Endodermal cell (in vitro differentiated cells): ENCODE measurements at places on chromosomes 2 and 18. TPM values are rescaled to one million over a fixed set of nuclear protein-coding genes. Genes with fewer than 3 reads are reported as not detected.

Gene ATP6V1C2
- 0.26 and 0.27 TPM in 2 replicates for total RNA-seq

Gene CFAP210
- total RNA-seq, result 1.9 to 4.4 TPM (median 2.1 TPM) in 3 replicates

Gene TWIST2
- 1.9 TPM in 2 replicates for total RNA-seq

Gene COL6A3
- total RNA-seq, result 0.27 to 0.56 TPM (median 0.40 TPM) in 3 replicates

Gene CPSF3
- total RNA-seq, result 51.9 to 85.8 TPM (median 85.2 TPM) in 3 replicates

Gene IL1RL2
- 0.44 and 0.72 TPM in 2 replicates for total RNA-seq

- DNase-seq, result no peak
These were observed 48.4 kb downstream of the TMEFF2 start for GRCh38 chr2:192146069-192147015.

GRCh38 chr2:213288913-213289700 is 4.8 kb downstream of the SPAG16 start:
- no peak for DNase-seq

GRCh38 chr18:45227001-45227742 is 388.1 kb upstream of the SLC14A2 start:
- DNase-seq, result no peak

- no peak for DNase-seq
These were observed 193.3 kb downstream of the ANKRD30B start for GRCh38 chr18:14941256-14941655.

DNA sequence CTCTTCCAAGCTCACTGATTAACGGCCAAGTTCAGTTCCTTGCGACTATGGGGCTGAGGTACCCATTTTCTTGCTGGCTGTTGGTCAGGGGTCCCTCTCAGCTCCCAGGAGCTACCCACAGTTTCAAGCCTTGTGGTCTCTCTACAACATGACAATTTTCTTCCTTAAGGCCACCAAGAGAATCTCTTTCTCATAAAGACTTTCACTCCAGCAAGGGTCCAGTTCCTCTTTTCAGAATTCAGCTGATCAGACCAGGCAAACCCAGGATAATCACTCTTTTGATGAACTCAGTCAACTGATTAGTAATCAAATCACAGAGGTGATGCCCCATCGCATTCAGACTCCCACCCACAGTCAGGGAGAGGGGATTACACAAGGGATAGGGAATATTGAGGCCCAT is 129.7 kb downstream of the IRS1 start:
- DNase-seq, result no peak

- DNase-seq, result no peak
These were observed 43.8 kb downstream of the WDFY1 start for GRCh38 chr2:223901311-223901710.

DNA sequence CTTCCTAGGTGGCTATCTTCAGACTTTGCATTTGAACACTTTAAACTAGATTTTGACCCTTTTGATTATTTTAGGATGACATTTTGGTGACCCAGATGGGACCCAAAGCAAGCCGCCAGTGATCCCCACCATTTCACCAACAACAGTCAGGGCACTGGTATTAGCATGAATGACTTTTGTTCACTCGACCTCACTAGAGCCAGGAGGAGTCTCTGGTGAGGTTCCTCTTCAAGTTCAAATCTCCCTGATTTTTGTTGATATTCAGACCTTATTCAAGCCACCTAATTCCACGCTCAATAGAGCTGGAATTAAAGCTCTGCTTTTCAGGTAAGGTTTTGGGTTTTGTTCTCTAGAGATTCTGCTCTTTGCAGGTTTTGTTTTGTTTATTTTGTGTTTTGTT is 202.3 kb downstream of the MREG start:
- DNase-seq, result no peak

DNA sequence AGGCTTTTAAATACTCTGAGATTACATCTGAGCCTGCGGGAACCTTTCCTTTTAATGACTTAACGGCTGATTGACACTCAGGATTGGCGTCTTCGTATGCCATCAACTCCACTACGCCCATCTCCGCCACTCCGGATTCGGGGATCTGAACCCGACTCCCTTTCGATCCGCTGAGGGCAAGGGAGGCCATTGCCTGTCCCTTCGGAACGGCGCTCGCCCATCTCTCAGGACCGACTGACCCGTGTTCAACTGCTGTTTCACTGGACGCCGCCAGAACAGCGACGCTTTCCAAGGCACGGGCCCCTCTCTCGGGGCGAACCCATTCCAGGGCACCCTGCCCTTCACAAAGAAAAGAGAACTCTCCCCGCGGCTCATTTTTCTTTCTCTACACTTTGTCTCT is 90.4 kb downstream of the PID1 start:
- no peak for DNase-seq
